ENCODE measurements at places on chromosomes 5 and 9. TPM values are rescaled to one million over a fixed set of nuclear protein-coding genes. Genes with fewer than 3 reads are reported as not detected.

DNA sequence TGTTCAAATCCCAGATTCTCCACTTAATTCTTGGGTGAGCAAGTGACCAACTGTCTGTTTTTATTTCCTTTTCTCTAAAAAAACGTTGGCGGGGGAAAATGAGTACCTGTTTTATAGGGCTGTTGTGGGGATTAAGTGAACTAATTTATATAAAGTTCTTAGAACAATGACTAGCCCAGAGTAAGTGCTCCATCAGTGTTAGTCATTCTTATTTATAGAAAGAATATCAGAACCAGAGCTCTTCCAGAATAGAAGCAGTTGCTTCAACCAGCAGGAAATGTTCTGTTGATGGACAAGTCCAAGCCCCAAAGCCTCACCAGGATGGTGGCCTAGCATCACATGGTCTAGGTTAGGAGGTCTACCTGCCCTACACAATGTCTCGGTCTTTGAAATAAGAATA lies 379.2 kb downstream of the ACTL7B start:
- no peak for DNase-seq

DNA sequence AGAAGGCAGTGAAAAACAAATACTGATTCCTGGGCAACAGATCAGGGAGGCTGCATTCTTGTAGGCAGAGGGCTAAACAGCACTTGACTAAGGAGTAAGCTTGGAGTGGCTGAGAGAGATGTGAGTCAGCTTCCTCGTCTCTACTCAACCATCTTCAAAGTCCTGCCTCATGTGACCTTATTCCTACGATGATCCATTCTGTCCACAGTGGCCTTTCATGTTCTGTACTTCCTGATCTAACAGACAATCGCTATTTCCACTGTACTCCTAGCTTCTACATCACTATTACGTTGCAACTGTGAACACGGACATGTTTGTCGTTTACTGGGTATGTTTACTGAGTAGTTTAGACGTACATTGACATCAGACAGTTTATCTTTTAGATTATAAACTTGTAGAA lies 365.4 kb downstream of the ARL15 start:
- peak; percentile 7 for DNase-seq

GRCh38 chr5:120684213-120684612 lies 220.1 kb downstream of the PRR16 start:
- DNase-seq: no peak

DNA sequence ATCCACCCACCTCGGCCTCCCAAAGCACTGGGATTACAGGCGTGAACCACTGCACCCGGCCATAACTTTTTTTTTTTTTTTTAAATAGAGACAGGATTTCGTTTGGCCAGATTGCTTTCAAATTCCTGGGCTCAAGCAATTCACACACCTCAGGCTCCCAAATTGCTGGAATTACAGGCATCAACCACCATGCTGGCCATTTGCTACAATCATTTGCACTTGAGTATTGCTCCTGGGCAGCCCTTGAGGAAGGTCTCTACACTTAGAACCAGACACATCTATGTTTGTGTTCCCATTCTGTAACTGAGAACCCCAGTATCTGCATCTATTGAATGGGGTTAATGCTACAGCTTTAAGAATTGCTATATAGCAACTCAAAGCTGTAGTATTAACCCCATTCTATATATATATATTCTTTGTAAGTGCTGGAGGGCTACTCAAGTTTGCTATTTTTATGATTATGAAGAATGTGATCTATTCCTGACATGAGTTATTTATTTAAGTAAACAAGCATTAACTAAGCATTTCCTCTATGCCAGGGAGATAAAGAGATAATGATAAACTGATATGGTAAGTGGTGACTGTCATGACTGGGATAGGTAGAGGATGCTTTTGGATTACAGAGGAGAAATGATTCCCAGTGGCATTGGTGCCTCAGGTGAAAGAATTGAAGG lies 496.5 kb upstream of the TNC start:
- no peak for DNase-seq

DNA sequence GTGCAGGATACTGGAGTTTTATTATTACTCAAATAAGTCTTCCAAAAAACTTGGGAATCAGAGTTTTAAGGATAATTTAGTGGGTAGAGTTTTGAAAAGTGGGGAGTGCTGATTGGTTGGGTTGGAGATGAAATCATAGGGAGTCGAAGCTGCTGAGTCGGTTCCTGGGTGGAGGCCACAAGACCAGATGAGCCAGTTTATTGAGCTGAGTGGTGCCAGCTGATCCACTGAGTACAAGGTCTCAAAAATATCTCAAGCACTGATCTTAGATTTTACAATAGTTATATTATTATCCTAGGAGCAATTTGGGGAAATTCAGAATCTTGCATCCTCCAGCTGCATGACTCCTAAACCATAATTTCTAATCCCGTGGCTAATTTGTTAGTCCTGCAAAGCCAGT lies 804.9 kb upstream of the SEMA6A start:
- DNase-seq: no peak

- DNase-seq: no peak
These were observed 247.7 kb upstream of the ANKRD55 start for GRCh38 chr5:56480705-56481427.

DNA sequence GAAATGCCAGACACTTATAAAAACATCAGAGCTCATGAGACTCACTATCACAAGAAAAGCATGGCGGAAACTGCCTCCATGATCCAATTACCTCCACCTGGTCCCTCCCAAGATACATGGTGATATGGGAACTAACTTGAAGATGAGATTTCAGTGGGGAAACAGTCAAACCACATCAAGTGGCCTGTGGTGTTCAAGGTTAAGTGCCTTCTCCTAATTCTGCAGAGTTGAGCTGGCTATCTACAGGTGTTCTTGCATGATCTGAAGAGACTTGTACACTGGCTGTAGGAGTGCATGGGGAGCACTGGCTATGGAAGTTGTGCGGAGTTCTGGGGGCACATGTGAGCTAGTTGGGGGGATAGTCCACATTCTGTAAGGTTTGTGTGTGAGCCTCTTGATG lies 34.0 kb upstream of the CKS2 start:
- DNase-seq: no peak

DNA sequence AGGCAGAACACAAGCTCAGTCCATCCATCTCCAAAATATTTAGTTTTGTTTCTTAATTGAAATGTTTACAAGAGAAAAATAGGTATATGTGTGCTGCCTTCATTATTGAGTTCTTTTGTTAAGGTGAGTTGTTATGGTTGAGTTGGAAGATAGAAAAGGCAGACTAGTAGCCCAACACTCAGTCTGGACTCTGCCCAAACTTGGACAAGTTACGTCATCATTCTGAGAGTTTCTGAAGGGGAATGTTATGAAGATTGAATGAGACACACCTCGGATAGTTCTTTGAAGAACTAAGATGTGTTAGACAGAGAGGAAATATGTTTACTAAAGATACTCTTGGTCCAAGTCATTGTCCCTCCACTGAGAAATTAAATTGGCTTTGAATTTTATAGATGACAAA lies 245.5 kb downstream of the KCTD16 start:
- no peak for DNase-seq

- DNase-seq: no peak
These were observed 676.5 kb downstream of the DMRTA1 start for GRCh38 chr9:23123048-23123632.

DNA sequence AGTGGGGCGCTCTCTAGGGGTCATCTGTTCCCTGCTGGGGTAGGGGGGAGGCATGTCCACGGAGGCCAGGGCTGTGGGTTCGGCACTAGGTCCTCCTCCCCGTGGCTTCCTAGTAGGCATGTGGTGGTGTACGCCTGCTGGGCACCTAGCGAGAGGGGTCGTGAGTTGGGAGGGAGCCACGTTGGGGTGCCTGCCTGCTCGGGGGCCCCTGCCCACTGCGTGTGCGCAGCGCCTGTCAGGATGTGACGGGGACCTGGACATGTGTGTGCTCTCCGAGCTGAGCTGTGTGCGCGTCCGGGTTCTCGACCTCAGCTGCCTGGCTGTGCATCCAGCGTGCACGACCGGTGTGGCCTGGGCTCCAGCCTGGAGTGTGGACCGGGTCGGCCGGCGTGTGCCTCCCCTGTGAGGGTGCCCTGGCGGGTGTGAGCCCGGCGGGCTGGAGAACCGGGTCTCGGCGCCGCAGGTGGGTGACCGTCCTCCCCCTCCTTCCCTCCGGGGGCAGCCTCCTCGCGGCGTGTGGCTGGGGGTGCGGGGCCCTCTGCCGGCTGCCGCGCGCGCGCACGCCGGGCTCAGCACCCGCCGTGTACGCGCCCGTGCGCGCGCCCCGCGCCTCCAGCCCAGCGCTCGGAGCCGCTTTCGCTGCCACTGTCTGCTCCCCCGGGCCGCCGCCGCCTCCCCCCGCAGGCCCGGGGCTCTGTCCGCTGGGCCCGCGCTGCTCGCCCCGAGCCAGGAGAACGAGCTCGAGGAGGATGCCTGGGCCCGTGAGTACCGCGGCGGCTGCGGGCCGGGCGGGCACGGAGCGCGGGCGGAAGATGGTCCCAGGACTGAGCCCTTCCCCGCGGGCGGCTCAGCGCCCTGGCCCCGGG lies at the start of gene PRR7:
Gene PRR7, plus strand, starts transcription at position 615 of the 866 bp plus-strand sequence. CDS start 8,254 bp downstream, outside the sequence.
- no peak for DNase-seq

- DNase-seq: no peak
These were observed 35.1 kb upstream of the NTNG2 start for GRCh38 chr9:132126680-132127236.

DNA sequence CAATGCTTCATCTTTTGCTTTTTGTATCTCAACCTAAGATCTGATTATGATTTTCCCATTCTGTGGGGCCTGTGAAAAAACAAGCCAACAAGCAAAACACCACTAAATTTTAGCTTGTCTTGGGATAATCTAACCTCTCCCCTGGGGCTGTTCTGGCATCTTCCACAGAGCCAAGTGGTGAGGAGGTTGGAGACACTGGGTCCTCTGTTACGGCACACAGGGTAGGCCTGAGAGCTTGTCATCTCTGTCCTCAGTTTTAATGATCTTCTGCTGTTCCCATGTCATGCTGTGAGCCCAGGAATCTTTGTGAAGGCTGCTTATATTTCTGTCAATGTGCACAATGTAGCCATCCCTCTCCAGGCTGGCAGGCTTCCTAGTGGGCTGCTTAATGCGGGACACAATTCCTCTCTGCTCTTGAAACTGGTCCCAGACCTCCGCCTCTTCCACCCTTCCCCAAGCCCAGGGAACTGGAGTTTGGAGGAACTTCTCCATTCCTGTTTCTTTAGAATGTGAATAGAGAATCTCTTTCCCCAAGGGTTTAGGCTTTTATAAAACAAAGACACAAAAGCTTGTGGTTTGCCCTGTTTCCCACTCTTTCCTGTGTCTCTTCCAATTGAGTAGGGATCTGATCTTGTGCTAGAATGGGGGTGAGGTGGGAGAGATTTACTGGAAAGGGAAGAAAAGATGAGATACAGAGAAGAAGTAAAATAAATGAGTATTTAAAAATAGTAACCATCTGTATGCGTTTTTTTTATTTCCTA lies 30.9 kb upstream of the SEMA6A start:
- DNase-seq: no peak

DNA sequence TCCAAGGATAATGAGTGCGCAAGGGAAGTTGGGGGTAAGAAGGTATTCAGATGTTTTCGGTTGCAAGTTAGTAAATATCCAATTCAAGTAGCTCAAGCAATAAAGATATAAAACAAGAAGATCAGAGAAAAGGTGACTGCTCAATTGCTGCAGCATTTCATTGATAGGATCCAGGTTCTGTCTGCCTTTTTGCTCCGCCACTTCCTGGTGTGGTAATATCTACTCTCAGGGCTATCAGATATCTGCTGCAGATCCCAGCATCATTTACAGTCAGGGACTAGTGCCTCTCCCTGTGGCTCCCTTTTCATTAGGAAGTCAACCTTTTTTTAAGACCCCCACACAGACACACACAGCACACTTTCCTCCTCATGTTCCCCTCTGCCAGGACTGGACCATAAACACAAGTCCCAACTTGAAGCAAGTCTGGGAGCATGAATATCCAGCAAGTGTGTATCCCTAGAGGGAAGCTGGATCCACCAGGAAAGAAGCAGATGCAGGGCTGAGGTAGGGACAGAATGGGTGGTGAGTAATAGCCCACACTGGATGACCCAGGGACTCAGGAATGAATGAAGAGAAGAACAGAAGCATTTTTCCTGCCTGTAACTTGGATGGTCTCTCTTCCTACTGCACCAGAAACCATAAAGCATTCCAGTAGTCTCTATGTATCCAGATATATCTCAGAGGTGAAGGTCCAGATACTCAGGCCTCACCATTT lies 53.7 kb downstream of the ZNF622 start:
- no peak for DNase-seq

- no peak for DNase-seq
These were observed 50.2 kb upstream of the STARD4 start for GRCh38 chr5:111562561-111562960.

DNA sequence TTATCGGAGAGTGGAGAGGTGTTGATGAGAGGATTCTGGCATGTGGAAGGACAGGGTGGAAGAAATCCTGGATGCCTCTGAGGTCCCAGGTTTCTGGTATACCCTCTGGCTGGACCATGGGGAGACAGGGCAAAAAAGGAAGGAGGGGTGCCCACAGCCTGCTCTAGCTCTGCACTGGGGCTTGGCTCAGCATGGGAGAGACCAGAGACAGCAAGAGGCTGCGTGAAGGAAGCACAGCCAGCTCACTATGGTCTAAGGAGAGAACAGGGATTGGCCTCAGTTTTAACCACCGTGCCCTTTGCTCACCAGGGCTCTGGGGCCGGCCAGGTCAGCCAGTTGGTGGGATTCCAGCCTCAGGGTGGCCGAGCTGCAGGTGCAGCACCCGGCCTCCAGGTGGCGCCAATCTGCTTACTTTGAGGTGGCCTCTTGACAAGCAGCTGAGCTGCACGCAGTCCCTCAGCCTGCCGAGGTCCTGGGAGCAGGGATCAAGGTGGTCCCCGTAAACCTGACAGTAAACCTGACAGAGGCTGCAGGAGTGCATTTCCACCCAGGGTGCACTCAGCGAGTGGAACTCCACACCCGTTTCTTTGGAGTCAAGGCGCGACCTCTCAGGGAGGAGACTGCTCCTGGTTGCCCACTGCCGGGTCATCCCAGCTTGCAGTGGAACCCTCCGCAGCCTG lies 25.0 kb upstream of the SPTLC1 start:
- DNase-seq: no peak

DNA sequence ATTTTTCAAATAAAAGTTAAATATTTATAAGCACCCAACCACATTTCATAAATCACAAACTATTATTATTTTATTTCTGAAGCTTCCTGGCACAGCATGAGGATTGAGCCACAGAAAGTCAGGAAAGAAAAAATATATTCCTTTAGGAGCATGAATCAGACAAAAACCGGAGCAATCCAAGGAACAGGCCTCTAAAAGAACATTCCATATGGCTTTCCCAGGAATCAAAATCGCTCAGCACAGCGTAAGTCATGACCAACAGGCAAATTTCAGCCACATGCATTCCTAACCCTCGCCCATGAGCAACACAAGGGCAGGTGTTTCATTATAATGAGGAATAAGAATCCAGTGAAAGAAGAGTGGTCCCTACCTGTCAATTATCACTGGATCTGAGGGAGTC lies 26.7 kb downstream of the EBF1 start:
- no peak for DNase-seq

- DNase-seq: peak; percentile 49
These were observed 320.4 kb upstream of the KLF4 start for GRCh38 chr9:107809871-107810460.

- no peak for DNase-seq
These were observed 70.6 kb downstream of the GAS1 start for GRCh38 chr9:86876621-86877196.

Gene TMEM232
- 10.9 TPM for total RNA-seq

Gene ZFP37
- 0.68 TPM for total RNA-seq

Gene PRXL2C
- total RNA-seq: 14.1 TPM

Gene TAS2R1
- not detected for total RNA-seq

Gene IL33
- total RNA-seq: 0.68 TPM

Gene CTNND2
- 0.34 TPM for total RNA-seq

Gene FBP2
- total RNA-seq: not detected

Gene NTNG2
- total RNA-seq: 0.42 TPM

Gene OTULINL
- 1.0 TPM for total RNA-seq

Gene MOB3B
- total RNA-seq: 1.9 TPM

Gene PCDHA9
- total RNA-seq: under 0.01 TPM

Gene HMCN2
- total RNA-seq: 0.14 TPM

Gene NR2F1
- total RNA-seq: 12.8 TPM

Gene ENTREP1
- total RNA-seq: 3.8 TPM

Data from kidney epithelial cell (primary cell).